ENCODE measurements at places on chromosomes 4 and X.
A peak's percentile ranks its signal among the peaks of the same experiment; 100 is the strongest.

GRCh38 chr4:75069493-75070074 lies 136.7 kb downstream of the PARM1 start:
- no peak overlapping the region for H3K27ac ChIP-seq
- no peak for DNase-seq
- H3K27me3 ChIP-seq = no peaks in the 10 kb centered on the region

DNA sequence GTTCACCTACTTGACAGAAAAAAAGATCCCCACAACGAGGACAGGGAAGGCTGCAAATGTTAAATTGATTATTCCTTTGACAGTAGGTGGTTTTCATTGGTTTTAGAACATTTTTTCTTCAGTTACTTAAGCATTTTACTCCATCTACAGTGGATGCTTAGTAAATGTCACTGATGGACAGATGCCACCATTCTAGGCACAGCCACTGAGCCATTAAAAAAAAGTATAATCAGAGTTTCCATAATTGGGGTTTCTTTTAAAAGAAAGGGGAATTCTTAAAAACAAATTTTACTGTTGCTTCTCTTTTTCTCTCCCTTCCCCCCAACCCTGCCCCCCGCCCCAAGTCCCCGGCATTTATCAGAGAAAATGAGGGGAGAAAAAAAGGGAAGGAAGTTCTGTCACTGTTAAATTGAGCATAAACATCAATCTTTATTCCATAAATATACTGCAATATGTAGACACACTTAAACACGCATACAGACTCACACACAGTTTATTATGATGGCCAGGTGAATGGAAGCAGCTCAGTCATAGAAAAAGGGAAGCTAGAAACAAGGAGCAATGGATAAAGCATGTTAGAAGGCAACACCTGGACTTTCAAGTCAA lies 79.7 kb upstream of the PRPS2 start:
- H3K4me3 ChIP-seq = no peak overlapping the region
- DNase-seq = no peak
- no peaks in the 10 kb centered on the region for H3K27me3 ChIP-seq
- H3K27ac ChIP-seq = no peak overlapping the region
- 0 out of 2 replicates have a peak, but pooled peaks cover 2% of the 10 kb centered on the region for H3K4me1 ChIP-seq

DNA sequence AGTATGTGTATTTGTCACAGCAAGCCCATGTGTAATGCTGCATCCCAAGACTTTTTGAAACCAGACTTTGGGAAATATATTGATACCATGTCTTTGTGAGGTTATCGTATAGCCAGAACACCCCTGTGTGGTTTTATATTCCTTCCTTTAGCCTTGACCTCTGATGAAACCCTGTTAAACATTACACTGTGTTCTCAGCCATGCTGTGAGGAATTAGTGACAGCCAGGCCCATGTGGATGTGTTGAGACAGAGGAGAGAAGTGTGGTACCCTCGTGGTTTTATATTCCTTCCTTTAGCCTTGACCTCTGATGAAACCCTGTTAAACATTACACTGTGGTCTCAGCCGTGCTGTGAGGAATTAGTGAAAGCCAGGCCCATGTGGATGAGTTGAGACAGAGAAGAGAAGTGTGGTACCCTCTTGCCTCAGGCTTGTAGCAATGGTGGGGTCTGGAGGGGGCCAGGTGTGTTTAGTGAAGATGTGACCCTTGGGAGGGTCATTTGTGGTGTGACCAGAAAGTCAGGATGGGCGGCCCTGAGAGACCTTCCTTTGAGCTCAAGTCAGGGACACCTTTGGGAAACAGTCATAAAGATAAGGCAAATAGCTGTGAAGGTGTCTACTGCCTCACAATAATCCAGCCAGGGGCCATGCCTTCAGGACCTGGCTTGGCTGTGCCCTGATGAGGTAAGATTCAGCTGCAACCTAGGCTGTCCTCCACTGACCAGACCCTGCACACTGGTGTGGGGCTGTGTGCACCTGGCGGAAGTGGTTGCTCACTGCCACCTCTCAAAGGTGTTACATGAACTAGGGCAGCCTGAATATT lies 110.0 kb downstream of the IRF2 start:
- H3K4me3 ChIP-seq = no peak overlapping the region
- no peak overlapping the region for H3K27ac ChIP-seq
- no peaks in the 10 kb centered on the region for H3K36me3 ChIP-seq
- H3K4me1 ChIP-seq = peaks cover 16% of the 10 kb centered on the region

GRCh38 chr4:126807132-126807531 lies 825.6 kb upstream of the INTU start:
- peaks cover 7% of the 10 kb centered on the region for H3K4me1 ChIP-seq
- no peak for DNase-seq
- H3K27ac ChIP-seq = peak overlapping the region; percentile 61
- no peaks in the 10 kb centered on the region for H3K27me3 ChIP-seq
- H3K4me3 ChIP-seq = no peak overlapping the region

DNA sequence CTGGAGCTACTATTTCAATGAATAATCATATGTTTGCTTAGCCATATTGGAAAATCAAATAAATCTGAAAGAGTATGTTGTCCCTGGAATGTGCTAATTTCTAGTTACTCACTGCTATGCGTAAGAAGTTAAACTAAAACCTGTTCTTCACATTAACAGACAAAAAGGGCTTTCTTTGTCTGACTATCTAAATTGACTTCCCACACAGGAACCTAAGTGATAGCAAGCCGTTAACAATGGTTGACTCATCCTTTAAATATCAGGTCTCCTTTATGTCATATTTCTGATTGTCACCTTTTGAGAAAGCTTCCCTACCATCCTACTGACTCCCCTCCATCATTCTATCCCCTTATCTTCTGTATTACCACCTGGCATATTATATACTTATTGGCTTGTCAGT lies 81.4 kb downstream of the AMELX start:
- no peak overlapping the region for H3K27ac ChIP-seq
- no peak for DNase-seq
- H3K36me3 ChIP-seq = no peaks in the 10 kb centered on the region
- no peaks in the 10 kb centered on the region for H3K27me3 ChIP-seq

- 0 out of 2 replicates have a peak, but pooled peaks cover 3% of the 10 kb centered on the region for H3K27me3 ChIP-seq
- H3K27ac ChIP-seq = no peak overlapping the region
- DNase-seq = no peak
- 0 out of 2 replicates have a peak, but pooled peaks cover 3% of the 10 kb centered on the region for H3K4me1 ChIP-seq
- no peak overlapping the region for H3K4me3 ChIP-seq
These were observed 104.7 kb upstream of the EGFL6 start for GRCh38 chrX:13464599-13465275.

GRCh38 chr4:62434921-62435320 lies 1234.8 kb downstream of the ADGRL3 start:
- H3K36me3 ChIP-seq = peaks cover 17% of the 10 kb centered on the region
- no peak overlapping the region for H3K4me3 ChIP-seq
- no peaks in the 10 kb centered on the region for H3K27me3 ChIP-seq
- DNase-seq = no peak
- H3K4me1 ChIP-seq = peaks cover 12% of the 10 kb centered on the region
- H3K27ac ChIP-seq = no peak overlapping the region

GRCh38 chr4:4868040-4868757 lies 8.7 kb downstream of the MSX1 start:
- H3K27ac ChIP-seq = no peak overlapping the region
- peaks cover 5% of the 10 kb centered on the region for H3K36me3 ChIP-seq
- H3K4me3 ChIP-seq = 0 out of 2 replicates have a peak overlapping the region, but pooled peaks have one; percentile 29
- DNase-seq = no peak

DNA sequence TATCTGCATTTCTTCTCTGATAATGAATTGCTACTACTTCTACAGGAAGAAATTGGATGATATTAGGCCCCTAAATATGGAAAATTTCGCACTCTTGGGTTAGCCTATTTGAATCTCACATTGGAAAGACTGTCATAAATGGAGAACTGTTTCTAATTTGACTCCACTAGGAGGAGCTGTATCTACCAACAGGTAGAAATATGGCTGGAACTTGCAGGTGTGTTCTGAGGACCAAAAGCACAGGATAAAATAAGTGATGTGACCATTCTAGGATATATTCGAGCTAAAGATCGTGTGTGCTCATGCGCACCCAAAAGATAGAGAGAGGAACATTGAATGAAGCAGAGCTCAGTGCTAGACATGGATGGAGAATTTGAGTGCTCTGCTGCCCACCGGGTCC lies 4.8 kb upstream of the NKAP start:
- H3K27me3 ChIP-seq = no peaks in the 10 kb centered on the region
- no peak for DNase-seq
- H3K36me3 ChIP-seq = no peaks in the 10 kb centered on the region

DNA sequence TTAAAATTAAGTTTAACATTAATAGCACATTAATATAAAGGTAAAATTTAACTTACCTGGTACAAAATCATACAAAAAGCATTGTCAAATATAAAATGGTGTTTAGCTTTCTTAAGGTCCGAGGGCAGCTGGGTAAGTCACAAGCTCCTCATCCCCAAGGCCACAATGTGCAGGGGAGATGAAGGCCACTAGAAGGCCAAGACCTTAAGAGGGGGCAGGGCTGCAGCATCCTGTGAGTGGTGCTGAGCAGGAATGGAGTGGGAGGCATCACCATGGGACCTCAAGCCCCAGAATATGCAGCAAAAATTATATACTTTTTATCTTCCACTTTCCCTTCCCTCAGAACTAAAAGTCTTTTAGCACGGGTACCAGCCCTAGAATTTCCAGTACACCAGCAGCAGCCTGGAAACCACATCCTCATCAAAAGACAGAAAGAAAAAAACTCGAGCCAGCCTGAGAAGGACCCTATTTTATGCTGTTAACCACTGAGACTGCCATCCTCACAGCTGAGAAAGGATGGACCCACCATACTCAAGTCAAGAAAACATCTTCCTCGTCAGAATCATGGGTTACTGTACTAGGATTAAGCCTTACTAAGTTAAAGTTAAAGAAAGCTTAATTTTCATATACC lies 13.0 kb upstream of the RHOXF2 start:
- no peak for DNase-seq
- H3K27ac ChIP-seq = no peak overlapping the region
- H3K4me3 ChIP-seq = no peak overlapping the region
- H3K4me1 ChIP-seq = peaks cover 43% of the 10 kb centered on the region
- H3K27me3 ChIP-seq = no peaks in the 10 kb centered on the region
- H3K36me3 ChIP-seq = peaks cover 42% of the 10 kb centered on the region

DNA sequence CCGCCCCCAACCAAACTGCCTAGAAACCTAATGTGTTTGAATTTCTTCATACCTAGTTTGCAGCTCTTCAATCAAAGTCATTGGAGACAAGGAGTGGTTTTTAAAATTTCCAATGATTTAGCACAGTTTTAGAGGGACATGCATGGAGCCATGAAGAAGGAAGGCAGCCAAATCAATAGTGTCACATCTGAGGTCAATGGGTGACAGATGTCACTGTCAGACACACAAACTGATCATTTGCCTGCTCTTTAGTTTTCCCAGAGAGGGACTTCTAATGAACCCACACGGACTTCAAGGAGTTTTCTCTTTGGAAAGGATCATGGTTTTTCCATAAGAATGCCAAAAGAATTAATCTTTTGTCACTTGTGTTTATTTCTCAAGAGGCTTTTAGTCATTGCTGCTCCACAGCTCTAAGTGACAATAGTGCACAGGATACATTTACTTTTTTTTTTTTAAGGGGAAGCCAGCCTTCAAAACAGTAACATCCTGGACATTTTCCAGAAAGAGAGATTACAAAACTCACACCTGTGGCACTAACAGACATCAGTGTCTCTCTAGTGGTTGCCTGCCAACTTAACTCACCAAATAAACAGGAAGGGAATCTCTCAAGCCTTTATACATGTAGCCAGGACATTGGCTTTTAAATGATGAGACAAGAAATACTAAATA lies 251.1 kb upstream of the DIAPH2 start:
- DNase-seq = no peak
- H3K27ac ChIP-seq = no peak overlapping the region
- H3K4me1 ChIP-seq = no peaks in the 10 kb centered on the region
- no peak overlapping the region for H3K4me3 ChIP-seq
- peaks cover 37% of the 10 kb centered on the region for H3K27me3 ChIP-seq

DNA sequence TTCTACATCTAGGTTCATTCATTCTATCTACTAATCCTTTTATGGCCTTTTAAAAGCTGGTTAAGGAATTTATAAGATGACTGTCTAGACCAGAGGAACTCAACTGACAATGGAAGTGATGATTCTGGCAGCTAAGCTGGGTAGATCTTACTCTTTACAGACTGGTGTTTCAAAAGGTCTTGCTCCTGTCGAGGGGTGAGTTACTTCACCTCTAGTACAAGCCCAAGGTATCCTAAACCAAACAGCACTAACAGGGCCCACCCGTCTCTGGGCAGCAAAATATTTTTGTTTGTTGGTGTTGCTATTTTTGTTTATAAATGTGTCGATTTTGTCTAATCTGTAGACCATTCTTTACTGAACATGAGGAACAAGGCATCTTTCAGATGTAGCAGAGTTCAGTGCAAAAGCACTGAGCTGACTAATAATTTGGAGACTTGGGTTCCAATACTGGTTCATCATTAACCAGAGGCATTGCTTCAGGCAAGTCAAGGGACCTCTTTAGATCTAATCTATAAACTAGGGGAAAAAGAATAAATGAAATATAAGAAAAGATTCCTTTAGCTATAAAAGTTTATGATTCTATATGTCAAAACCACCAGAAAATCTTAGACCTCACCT lies 90.3 kb upstream of the FRG1 start:
- no peak overlapping the region for H3K4me3 ChIP-seq
- H3K27me3 ChIP-seq = peaks cover 5% of the 10 kb centered on the region
- no peaks in the 10 kb centered on the region for H3K4me1 ChIP-seq
- H3K27ac ChIP-seq = no peak overlapping the region
- peaks cover 46% of the 10 kb centered on the region for H3K36me3 ChIP-seq

DNA sequence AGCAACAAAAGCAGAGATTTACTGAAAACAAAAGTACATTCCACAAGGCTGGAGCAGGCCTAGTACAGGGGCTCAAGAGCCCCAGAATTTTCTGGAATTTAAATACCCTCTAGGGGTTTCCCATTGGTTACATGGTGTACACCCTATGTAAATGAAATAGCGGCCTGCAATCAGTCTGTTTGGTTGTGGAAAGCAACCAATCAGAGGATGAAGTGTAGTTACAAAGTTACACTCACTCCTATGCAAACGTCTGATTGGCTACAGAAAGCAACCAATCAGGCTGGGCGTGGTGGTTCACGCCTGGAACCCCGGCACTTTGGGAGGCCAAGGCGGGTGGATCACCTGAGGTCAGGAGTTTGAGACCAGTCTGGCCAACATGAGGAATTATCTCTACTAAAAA lies 13.8 kb upstream of the TXLNG start:
- no peaks in the 10 kb centered on the region for H3K27me3 ChIP-seq
- H3K4me3 ChIP-seq = no peak overlapping the region
- peak overlapping the region; percentile 98 for H3K27ac ChIP-seq
- peaks cover 4% of the 10 kb centered on the region for H3K36me3 ChIP-seq
- DNase-seq = peak; percentile 24

DNA sequence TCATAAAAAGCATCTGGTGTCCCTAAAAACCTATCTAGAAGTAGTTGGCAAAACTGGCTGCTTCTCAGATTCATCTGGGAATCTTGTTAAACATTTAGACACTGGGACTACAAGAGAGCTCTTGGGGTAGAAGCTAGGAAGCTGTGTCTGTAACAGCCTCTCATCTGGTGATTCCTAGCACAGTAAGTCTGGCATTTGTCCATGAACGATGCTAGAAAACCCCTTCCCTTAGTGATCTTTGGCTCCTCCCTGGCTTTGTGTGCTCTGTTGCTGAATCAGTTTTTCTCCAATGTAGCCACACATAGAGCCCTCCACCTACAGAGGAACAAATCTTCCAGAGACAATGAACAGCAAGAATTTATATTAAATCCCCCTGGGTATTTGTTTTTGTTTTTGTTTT lies 951.7 kb upstream of the LCORL start:
- no peaks in the 10 kb centered on the region for H3K27me3 ChIP-seq
- H3K4me1 ChIP-seq = no peaks in the 10 kb centered on the region
- no peak for DNase-seq
- no peak overlapping the region for H3K4me3 ChIP-seq
- H3K36me3 ChIP-seq = peaks cover 30% of the 10 kb centered on the region

- no peaks in the 10 kb centered on the region for H3K27me3 ChIP-seq
- H3K4me3 ChIP-seq = no peak overlapping the region
- DNase-seq = no peak
These were observed 466.0 kb downstream of the DMD start for GRCh38 chrX:32745323-32745722.

Data from WTC11 (cell line).